ENCODE measurements at places on chromosomes 2 and 18. TPM values are rescaled to one million over a fixed set of nuclear protein-coding genes. Genes with fewer than 3 reads are reported as not detected.

Gene AQP12A
- polyA plus RNA-seq, result not detected

Gene PDE1A
- 4.9 TPM for polyA plus RNA-seq

Gene EVX2
- polyA plus RNA-seq, result not detected

Gene BCL11A
- 22.2 TPM for polyA plus RNA-seq

- H3K4me1 ChIP-seq, result peaks cover 46% of the 10 kb centered on the region
- H3K27me3 ChIP-seq, result no peaks in the 10 kb centered on the region
- H3K27ac ChIP-seq, result no peak overlapping the region
- no peak overlapping the region for H3K4me3 ChIP-seq
- no peak for DNase-seq
Observed at GRCh38 chr2:40284797-40285196, 167.1 kb downstream of the SLC8A1 start.

GRCh38 chr2:10330700-10331026 is 28.0 kb downstream of the HPCAL1 start:
- peak overlapping the region; percentile 56 for H3K27ac ChIP-seq
- no peaks in the 10 kb centered on the region for H3K36me3 ChIP-seq
- H3K4me1 ChIP-seq, result no peaks in the 10 kb centered on the region
- H3K4me3 ChIP-seq, result no peak overlapping the region
- DNase-seq, result no peak

GRCh38 chr2:42309366-42309765 is 51.7 kb downstream of the COX7A2L start:
- DNase-seq, result no peak
- H3K4me1 ChIP-seq, result no peaks in the 10 kb centered on the region
- no peak overlapping the region for H3K4me3 ChIP-seq
- no peaks in the 10 kb centered on the region for H3K27me3 ChIP-seq
- H3K27ac ChIP-seq, result no peak overlapping the region
